ENCODE measurements at places on chromosomes 5 and 9.

DNA sequence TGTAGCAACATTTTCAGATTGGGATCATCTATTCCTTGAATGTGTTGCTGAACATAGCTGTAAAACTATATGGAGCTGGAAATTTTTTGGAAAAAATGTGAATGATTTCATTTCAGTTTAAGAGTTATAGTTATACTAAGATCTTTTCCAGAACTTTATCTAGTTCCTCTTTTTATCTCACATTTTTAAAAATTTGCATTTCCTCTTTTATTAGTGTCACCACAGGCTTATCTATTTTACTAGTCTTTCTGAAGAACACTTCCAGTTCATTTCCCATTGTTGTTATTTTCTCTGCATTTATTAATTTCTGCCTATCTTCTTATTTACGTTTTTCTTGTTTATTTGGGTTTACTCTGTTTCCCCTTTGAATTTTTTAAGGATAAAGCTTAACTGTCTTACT, 46.0 kb upstream of the FSTL4 start:
- no peak for DNase-seq

- DNase-seq = no peak
Measured at GRCh38 chr5:3139499-3139931, 388.0 kb upstream of the IRX2 start.

DNA sequence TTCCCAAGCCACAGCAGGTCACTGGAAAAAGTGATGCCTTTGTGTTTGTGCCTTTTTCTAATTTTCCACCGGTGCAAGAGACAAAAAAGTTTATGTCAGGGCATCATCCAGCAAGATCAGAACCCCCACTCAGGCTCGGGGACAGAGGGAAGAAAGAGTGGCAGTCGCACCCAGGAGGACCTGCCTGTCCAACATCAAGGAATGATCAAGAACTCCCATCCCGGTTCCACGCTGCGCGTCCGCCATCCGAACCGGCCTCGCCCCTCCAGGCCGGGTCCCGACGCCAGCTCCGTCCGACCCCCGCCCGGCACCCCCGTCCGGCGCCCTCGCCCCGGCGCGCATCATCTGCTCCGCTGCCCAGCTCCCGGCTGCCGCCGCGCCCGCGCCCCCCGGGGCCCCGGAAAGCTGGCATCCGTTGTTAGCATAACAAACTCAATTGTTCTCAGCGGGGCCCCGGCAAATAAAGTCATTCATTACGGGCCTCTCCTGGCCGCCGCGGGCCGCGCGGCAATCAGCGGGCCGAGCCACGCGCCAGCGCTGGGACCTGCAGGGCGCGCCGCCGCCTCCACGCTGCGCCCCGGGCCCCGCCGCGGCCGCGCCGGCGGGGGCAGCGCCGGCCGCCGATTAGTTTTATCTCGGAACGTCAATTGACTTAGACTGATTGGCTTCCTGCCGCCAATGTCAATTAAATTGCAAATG, 48.1 kb downstream of the PAX5 start:
- DNase-seq = no peak

DNA sequence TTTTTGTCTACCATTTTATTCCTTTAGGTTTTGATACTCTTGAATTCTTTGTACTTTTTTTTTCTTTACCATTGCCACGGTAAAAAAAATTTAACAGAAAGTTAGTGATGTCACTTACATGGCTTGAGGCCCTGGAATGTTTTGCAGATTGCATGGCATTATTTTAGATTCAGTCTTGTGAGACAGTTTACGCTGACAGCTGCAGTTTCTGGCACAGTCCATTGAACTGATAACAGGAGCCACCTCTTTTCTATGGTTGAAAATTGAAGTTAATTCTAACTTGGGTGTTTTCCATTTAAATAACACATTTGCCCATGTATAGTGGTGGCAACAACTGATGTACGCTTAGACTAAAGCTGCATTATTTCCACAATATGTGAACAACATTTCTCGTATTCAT, 1028.5 kb downstream of the CDH18 start:
- DNase-seq = no peak

DNA sequence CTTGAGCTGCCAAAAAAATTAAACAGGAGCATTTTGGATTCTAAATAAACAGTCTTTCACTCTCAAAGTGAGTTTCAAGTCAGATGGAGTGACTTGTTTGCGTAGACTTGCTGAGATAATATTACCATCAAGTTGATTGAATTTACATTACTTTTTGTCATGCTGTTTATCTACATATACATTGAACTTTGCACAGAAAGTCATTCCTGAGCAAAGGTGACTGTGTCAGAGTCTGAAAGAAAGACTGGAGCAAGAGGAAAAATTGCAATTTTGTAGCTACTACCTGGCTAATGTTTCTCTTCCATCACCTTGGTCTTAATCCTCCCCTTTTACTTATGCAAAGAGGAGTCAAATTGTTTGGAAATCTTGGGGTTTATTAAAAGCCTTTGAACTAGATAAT, 179.4 kb downstream of the PTTG1 start:
- DNase-seq = no peak

- no peak for DNase-seq
Measured at GRCh38 chr9:36461323-36461722, 61.3 kb upstream of the RNF38 start.

- DNase-seq = no peak
Measured at GRCh38 chr5:11497651-11498050, 406.6 kb downstream of the CTNND2 start.

DNA sequence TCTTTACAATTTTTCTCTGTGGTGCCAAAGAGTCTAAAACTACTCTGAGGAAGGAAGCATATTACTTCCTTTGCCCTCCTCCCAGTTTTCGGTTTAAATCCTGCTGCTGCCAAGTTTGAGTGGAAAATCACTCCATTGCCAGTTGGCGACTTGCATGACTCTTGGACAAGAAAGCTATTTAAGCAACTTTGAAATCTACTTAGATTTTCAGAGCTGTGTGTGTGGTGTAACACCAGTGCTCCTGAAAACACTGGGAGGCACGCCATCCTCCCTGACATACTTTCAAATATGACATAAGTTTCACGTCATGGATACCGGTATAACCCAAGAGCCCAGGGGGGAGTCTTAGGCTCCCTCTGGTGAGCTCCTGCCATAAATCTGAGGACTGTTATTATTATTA, 83.5 kb upstream of the RIOK2 start:
- no peak for DNase-seq

GRCh38 chr5:103674251-103674650, 111.7 kb upstream of the NUDT12 start:
- DNase-seq = no peak

DNA sequence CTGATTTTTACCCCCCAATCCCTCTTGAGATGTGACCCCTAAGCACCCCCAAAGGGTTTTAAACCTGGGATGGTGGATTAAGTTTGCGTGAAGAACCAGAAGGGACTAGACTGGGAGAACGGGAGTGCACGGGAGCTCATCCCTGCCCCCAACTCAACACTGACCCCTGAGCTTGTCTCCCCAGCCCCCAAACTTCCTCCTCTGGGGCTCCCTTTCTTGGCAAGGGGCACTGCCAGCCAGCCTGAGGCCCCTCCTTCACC, 5.0 kb upstream of the SET start:
- DNase-seq = no peak

Data from NCI-H510A (cell line).